Gastrocnemius medialis (tissue), 4 donors: ENCODE measurements at places on chromosomes 5 and 9.

- no peak for DNase-seq
Observed at GRCh38 chr9:79858508-79858907, 286.7 kb downstream of the TLE4 start.

GRCh38 chr9:128271112-128271511 is 4.7 kb downstream of the GOLGA2 start:
- DNase-seq: no peak

- DNase-seq: no peak
Observed at GRCh38 chr5:38724301-38725030, 121.3 kb upstream of the OSMR start.

DNA sequence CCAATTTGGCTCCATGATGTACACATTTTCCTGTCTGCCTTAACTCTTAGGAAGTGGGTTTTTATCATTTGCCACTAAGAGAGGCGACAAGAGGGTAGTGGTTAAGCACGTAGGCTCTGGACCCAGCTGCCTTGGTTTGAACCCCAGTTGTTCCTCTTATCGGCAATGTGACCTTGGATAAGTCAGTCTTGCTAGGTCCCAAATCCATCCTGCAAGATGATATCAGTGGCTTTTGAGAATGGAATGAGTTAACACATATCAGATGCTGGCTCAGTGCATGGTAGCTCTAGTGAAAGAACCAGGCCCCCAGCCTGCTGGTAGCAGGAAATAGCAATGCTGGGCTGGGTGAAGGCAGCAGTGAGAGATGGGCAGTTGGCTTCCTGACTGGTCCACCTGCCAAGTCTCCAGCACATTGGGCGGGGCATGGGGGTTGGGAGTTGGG is 72.5 kb downstream of the STK10 start:
- no peak for DNase-seq

- DNase-seq: no peak
Observed at GRCh38 chr9:79581794-79582193, 10.0 kb downstream of the TLE4 start.

DNA sequence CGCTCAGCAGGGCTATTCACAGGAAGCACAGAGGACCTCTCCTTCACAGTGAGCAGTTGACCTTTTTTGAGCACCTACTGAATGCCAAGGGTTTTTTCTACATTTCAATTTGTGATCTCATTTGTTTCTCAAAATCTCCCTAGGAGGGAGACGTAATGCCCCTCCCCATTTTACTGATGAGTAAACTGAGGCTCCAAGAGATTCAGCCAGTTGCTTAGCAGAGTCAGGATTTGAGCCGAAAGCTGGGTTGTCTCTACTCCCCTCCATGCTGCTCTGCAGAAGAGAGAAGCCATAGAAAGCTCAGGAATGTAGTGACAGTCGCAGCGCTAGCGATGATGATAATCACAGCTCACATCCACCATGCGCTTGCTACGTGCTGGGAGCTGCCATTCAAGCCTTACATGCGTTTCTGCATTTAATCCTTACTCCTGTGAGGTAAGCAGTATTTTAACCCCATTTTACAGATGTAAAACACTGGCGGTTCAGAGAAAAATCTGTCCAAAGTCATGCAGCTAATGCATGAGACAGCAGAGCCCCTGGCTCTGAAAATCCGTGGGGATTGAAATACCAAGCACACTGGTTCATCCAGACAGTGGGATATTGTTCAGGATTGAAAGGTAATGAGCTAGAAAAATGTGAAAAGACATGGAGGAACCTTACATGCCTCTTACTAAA is 33.8 kb downstream of the ERGIC1 start:
- DNase-seq: no peak

- no peak for DNase-seq
Observed at GRCh38 chr9:94528886-94529285, 26.0 kb upstream of the PCAT7 start.

DNA sequence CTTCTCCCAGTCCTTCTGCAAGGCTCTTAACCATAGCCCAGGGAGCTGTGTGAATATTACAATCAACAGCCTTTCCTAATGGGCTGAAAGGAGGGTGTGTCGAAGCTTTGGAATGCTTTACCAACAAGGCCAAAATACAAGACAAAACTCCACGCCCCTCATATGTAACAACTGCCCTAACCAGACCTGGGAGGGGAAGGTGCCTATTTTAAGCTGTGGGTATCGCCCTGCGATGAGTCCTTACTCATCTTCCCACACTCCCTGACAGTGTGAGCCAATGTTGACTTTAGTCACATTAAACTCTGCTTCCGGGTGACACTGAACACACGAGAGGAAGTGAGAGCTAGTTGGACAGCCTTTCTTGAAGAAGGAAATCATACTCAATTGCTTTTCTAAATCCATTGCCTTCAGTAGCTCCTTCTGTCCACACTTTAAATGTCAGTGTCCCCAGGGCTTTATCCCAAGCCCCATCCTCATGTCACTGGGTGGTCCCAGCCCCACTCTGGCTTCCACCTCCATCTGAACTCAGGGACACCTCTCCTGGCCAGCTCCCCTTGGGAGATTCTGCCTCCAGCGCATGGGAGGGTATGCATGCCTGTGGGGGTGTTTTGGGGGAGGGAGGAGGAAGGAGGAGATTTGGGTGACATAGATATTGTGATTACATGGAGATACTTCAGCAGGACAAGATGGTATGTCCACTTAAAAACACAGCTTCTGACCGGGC is 6.5 kb upstream of the TBC1D9B start:
- peak; percentile 33 for DNase-seq

DNA sequence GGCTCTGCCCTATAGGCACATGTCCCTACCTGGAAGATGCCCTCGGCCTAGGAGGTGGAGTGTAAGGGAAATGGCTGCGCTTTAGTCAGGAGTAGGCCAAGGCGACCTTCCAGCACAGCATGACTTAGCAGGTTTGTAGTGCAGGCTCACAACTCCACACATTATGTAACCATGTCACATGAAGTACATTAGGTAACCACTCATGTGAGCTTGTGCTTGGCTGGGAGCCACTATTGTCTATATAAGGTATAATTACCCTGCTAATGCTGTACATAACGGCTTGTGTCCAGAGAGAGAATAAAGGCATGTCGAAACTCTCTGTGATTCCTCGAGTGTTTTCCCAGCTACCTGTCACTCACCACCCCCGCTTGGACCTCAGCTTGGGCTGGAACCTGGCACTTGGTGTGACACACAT is 74.9 kb downstream of the CAMK4 start:
- no peak for DNase-seq

- no peak for DNase-seq
Observed at GRCh38 chr5:143251946-143252345, 151.5 kb downstream of the NR3C1 start.

GRCh38 chr5:176481711-176482110 is 33.5 kb downstream of the FAF2 start:
- no peak for DNase-seq

GRCh38 chr5:87121304-87122150 is 146.2 kb upstream of the RASA1 start:
- DNase-seq: peak; percentile 7

- no peak for DNase-seq
Observed at GRCh38 chr5:38341056-38341455, 82.7 kb downstream of the EGFLAM start.

DNA sequence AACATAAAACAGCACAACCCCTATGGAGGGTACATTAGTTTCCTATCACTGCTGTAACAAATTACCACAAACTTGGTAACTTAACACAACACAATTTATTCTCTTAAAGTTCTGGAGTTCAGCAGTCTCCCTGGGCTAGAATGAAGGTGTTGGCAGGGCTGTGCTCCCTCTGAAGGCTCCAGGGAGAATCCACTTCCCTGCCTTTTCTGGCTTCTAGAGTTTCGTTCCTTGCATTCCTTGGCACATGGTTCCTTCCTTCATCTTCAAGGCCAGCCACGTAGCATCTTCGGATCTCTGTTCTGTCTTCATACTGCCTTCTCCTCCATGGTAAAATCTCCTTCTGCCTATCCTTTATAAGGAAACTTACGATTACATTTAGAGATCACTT is 25.0 kb upstream of the GSN start:
- no peak for DNase-seq

GRCh38 chr5:55624841-55625588 is 87.1 kb downstream of the SLC38A9 start:
- DNase-seq: no peak

GRCh38 chr5:1503241-1504068 is 20.3 kb downstream of the LPCAT1 start:
- peak; percentile 22 for DNase-seq

DNA sequence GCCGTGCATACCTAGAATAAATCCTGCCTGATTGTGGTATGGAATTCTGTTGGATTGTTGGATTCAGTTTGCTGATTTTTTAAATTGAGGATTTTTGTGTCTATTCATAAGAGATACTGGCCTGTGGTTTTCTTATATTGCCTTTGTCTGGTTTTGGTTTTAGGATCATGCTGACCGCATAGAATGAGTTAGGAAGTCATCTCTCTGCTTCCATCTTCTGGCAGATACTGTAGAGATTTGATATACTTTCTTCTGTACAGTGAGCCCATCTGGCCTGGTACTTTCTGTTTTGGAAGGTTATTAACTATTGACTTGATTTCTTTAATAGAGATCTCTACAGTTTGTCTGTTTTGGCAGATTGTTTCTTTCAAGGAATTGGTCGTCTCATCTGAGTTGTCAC is 14.7 kb downstream of the CEP72 start:
- no peak for DNase-seq

GRCh38 chr5:157038568-157039187 is 20.2 kb downstream of the HAVCR1 start:
- no peak for DNase-seq

- no peak for DNase-seq
Observed at GRCh38 chr5:173330338-173331206, 2.4 kb upstream of the STC2 start.

- no peak for DNase-seq
Observed at GRCh38 chr5:139886213-139886612, 90.6 kb downstream of the PSD2 start.

DNA sequence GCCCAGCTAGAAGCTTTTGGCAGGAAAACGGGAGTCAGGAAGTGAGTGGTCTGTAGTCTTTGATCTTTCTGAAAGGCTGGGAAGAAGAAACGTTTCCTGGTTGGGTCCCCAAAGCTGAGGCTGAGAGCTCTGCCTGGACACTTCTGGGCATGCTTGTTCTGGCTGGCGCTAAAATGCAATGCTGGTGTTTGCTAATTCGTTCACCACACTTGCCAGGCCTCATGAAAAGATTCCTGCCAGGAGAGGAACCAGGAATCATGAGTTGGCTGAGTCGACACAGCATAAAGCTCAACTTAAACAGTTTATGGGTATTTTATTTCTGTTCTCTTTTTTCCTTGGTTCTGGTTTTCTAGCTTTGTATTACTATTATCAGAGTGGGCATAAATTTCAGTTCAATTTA is 10.7 kb upstream of the PTGR1 start:
- no peak for DNase-seq

DNA sequence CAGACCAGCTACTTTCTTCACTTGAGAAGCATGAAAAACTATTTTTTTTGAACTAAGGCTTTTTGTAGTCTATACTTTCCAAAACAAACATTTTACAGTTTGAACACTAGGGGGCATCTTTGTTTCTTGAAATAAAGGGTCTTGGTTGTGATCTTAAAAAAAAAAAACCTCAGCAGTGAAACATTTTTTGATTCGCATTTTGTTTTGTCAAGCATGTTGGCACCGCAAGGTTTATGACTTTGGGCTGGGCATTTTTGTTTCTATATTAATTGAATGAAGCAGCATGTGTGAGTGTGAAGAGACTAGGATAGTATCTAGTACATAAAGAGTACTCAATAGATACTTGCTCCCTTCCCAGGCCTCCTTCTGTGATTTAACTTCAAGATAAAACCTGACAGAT is 31.6 kb upstream of the ACOT12 start:
- DNase-seq: no peak

DNA sequence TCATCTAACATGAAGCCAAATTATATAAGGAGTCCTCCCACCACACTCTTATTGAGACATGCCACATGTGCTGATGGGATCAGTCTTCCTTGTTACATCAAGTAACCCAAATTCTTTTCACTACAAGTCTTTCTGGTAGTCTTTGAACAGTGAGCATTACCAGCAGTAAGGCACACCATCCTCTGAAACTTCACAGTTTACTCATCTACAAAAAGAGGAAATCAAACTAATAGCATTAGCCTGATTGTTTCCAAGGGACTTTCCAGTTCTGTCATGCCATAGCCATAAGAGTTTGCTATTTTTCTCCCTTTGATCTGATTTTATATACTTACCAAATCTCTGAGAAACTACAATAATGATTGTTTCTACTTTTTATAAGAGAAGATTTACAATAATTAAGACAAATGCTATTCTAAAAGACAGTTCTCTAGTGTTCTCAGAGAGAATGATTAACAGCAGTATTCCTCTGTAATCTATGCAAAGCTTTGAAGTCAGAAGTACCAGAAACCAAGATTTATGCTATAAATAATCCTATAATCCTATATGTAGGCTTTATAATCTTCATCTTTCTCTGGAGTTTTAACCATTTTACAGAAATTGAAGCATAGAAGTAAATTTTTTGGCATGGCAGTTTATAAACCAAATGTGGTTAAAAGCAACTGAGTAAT is 166.2 kb upstream of the ACO1 start:
- DNase-seq: no peak

- DNase-seq: no peak
Observed at GRCh38 chr9:133741716-133742115, 3.6 kb upstream of the SARDH start.

GRCh38 chr9:126872516-126872915 is 12.1 kb downstream of the ZBTB34 start:
- DNase-seq: no peak

- DNase-seq: no peak
Observed at GRCh38 chr5:7585807-7586206, 189.9 kb downstream of the ADCY2 start.

GRCh38 chr5:39390945-39391344 is 26.6 kb upstream of the C9 start:
- DNase-seq: no peak

GRCh38 chr5:83179966-83180365 is 102.6 kb downstream of the XRCC4 start:
- DNase-seq: no peak

DNA sequence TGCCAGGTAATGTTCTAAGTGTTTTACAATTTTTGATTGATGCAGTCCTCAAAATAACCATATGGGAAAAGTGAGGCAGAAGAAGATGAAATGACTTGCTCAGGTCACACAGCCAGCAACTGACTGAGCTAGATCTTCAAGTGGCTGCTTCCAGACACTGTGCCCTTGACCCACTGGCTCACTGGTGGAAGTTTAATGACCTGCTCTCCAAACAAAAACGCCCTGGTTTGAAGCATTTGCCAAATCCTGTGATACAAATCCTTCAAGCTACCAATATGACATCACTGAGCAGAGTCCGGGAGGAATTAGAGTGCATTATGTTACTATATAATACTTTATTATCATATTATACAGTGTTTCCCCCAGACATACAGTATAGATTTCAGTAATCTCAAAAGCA is 459.4 kb downstream of the GADD45G start:
- DNase-seq: no peak

DNA sequence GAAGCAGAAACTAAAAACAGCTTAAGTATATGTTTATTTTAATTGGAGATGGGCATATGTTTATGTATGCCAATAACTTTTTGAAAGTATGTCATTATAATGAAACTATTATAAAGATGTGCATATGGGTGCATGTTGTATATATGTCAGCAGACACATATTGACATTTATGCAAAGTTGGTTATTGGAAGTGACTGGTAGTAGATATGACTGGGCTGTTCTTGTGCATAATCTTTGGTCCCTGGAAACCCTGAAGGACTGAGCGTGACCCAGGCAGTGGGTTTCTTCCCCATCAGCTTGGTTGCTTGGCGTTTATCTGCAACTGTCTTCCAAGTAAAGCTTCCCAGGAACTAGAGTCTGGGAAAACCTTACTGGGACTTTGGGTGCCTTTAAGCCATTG is 25.7 kb downstream of the ANKRA2 start:
- DNase-seq: no peak
